ENCODE measurements at places on chromosomes 1 and 21. TPM values are rescaled to one million over a fixed set of nuclear protein-coding genes. Genes with fewer than 3 reads are reported as not detected.

DNA sequence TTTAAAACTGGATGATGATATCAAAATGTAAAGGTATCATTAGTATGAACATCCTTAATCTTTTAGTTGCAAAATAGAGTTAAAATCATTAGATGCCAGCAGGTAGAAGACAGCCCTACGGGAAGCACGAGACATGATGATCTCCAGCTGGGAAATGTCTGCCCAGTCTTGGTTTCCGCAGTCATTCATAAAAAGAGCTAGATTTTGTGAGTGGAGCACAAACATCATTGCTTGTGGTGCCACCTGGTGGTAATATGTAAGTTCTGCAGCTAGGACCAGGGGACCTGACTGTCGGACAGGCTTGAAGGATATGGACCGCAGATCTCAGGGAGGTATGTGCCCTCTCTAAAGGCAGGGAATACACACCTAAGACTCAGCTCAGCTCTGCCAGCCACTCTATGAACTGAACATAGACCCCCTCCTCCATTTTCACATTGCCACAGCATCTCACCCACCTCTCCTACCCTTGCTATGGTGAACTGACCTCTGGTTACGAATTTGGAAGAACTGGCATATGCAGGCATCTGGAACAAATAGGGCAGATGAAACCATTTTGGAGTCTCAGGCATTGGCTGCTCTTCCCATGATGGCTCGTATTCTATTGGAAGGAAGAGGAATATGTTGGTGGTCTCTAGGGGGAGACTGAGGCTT is 9.2 kb downstream of the FCMR start:
- peak; percentile 79 for DNase-seq

- peak; percentile 15 for DNase-seq
Measured at GRCh38 chr1:8763888-8764287, 53.6 kb downstream of the RERE start.

DNA sequence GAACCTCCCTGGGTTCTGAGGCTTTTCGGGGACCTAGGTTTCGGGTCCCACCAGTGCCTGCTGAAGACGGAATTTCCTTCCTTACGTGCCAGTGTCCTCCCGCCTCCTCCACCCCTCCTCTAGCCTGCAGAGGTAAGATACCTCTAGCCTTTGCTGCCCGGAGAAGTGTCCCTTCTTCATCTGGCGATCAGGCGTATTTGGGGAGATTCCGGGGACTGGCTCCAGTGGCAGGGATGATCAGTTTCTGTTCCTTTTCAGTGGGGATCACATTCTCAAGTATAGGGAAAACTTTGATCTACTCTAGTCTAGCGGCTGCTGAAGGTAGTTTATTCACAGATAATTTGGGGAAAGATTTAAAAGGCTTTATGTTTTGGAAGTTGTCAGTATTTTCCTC is 674 bp downstream of the CEP350 start:
- no peak for DNase-seq

- no peak for DNase-seq
Measured at GRCh38 chr21:34205811-34206571, 132.6 kb downstream of the MRPS6 start.

Gene C1orf74
- total RNA-seq: 5.9 TPM

Gene JAM2
- 0.67 TPM for total RNA-seq

Gene CRYBG2
- 8.7 TPM for total RNA-seq

GRCh38 chr21:45622416-45623097 is 21.0 kb upstream of the PCBP3 start:
- peak; percentile 54 for DNase-seq

- DNase-seq: no peak
Measured at GRCh38 chr1:52825868-52826267, 16.7 kb upstream of the ZYG11A start.

GRCh38 chr1:167782946-167783345 is 61.2 kb downstream of the MPZL1 start:
- no peak for DNase-seq

Gene OR10J1
- not detected for total RNA-seq

GRCh38 chr1:84957966-84958365 is 38.9 kb downstream of the MCOLN2 start:
- no peak for DNase-seq

Gene EXO1
- 50.4 TPM for total RNA-seq

GRCh38 chr1:51908499-51908898 is 30.0 kb upstream of the NRDC start:
- no peak for DNase-seq

Gene LCA5L
- total RNA-seq: 0.17 TPM

DNA sequence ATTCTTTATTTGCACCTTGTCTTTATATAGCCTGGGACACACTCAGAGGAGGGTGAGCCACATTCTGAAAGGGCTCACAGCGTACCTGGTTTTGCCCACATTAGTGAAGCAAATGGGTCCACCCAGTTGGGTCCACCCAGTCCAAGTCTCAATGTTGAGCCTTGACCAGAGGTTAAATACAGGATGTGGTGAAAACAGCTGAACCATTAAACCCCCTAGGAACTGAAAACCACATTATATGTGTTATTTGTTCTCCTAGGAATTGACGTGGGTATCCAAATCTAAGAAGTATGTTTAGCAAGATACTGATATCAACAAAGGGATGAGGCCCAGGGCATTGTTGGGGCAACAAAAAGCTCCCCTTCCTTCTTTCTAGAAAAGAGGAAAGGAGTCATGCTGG is 83.8 kb downstream of the SETD4 start:
- DNase-seq: no peak

DNA sequence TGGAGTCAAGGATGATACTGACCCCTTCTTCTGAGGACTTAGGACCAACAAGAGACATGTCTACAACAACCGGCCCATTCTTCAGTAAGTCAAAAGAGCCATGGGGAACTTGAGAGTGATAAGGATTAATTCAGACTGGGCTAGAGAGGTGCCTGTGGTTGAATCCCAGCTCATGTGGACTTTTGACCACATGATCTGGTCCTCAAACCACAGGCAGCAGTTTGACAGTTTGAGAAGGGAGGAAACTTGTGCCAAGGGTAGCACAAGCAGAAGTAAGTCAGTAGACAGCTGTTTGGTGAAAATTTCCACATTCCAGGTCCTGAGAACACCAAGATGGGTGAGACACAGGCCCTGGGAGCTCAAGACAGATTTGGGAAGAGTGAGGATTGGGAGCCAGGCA is 19.8 kb downstream of the SH3BP5L start:
- DNase-seq: no peak

Gene AP4B1
- 14.9 TPM for total RNA-seq

DNA sequence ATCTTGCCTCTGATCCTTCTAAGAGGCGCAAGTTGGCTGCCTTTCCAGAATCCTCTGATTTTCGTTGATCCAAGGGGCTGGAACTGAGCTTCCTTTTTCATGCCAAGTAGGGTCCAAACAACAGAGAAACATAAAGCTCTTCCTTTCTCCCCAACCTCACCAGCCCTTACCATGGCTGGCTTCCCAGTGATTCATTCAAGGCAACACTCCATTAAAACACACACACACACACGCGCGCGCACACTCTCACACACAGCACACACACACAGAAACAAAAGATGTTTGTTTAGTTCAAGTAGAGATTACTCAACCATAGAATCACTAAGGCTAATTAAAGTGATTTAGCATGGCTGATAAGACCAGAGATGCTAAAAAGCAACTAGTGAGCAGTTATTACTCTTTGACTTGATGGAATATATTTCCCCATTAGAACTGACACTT is 13.0 kb upstream of the GUCA2A start:
- DNase-seq: no peak

GRCh38 chr21:26522704-26523103 is 50.4 kb downstream of the CYYR1 start:
- DNase-seq: no peak

Gene FLVCR1
- 50.6 TPM for total RNA-seq

GRCh38 chr1:226657895-226658545 is 81.1 kb downstream of the ITPKB start:
- peak; percentile 52 for DNase-seq

DNA sequence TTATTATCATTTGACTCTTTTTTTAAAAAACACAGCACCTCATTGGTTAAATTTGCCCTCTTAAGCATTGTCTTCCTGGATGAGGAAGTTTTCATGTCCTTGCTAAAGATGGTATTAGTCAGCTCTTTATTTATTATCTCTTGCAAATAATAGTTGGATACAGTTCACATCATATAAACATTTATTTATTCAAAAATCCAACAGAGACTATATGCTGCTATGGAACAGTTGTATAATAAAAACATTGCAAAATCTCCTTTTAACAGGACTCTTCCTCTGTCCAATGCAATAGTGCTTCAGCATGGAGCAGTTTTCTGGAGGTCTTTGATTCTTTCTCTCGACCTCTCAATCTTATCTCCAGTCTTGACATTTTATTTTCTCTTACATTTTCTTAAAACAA is 49.5 kb upstream of the VCAM1 start:
- no peak for DNase-seq

- no peak for DNase-seq
Measured at GRCh38 chr1:2347896-2348295, 43.5 kb downstream of the MORN1 start.

GRCh38 chr1:154577346-154578057 is 9.9 kb downstream of the CHRNB2 start:
- no peak for DNase-seq

DNA sequence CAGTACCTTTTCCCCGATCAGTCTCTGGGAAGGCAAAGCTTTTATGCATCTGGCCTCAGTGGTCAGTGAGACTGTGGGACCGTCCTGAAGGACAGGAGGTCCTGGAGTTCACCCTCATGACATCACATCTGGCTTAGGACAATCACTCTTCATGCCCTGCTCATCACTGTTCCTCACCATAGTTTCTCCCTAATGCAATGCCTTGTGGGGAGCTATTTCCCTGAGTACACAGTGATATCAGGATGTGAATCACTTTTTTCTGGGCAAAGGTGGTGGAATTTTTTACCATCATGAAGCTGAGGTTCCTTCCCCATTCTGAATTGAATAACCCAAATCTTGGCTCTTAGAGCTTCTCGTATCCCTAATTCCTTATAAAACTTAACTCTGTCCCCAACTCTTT is 34.8 kb upstream of the CFAP126 start:
- DNase-seq: no peak

- no peak for DNase-seq
Measured at GRCh38 chr1:14522077-14522925, 76.2 kb upstream of the KAZN start.

GRCh38 chr1:21756393-21757089 is 26.4 kb downstream of the USP48 start:
- no peak for DNase-seq

Gene DPT
- not detected for total RNA-seq

Gene OR2L5
- not detected for total RNA-seq

GRCh38 chr1:234851450-234852438 is 241.8 kb upstream of the IRF2BP2 start:
- no peak for DNase-seq

- peak; percentile 39 for DNase-seq
Measured at GRCh38 chr1:228097333-228098081, 5.6 kb downstream of the C1orf35 start.

DNA sequence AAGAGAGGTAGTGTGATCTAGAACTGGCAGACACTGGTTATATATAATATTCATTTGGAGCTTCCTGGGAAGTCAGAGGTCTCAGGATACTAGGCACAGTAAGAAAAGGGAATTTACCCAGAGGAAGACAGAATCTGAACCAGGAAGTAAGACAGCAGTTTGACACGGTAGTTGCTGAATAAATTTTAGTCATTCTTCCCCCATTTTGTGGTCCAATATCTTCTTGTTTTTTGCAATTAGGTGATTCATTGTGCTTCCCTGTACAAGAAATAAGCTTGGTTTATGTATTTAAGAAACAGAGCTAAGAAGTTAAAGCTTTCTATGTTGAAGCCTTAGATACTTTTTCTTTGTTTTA is 1.3 kb downstream of the TMEM167B start:
- DNase-seq: no peak

- peak; percentile 34 for DNase-seq
Measured at GRCh38 chr1:177278626-177279390, 108.0 kb downstream of the BRINP2 start.
